ENCODE measurements at places on chromosomes 12 and 14.

DNA sequence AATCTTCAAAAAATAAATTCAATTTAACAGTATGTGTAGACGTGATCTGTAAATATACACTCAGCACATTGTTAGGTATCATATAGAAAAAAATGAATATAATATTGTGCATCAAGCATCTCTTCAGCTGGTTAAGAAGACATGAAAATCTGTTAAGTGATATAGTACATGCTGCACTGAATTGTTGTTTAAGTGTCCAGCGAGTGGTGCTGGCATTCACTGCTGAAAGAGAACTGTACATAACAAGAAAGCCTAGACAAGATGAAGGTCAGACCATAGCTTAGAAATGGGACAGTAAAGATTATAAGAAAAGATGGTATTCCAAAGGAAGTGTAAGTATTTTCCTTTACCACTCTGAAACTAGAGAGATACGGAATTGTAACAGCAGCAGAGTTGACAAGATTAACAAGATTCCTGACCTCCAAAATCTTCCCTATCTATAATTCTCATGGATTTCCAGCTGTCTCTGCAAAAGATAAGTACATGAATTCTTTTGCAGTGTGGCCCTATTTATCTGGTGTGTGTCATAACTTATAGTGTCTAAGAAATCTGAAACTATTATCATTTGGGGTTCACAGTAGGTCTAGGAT lies 198.6 kb downstream of the FLRT2 start:
- no peak for DNase-seq

DNA sequence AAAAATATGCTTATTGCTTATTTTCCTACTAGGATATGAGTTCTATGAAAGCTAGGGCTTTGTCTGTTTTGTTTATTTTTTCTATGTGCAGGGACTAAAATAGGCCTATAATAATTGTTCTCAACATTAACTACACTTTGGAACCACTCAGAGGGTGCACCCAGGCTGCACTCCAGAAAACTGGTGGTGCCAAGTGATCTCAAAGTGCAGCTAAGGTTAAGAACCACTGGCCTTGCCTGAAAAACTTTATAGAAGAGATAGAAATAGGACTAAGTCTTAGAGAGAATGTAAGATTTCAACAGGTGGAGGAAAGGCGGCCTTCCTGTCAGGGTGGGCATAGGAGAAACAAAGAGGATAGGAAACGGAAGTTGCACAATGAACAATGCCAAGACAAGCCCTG lies 37.7 kb upstream of the NR1H4 start:
- no peak for DNase-seq

- no peak for DNase-seq
Measured at GRCh38 chr14:89723930-89724627, 230.5 kb downstream of the EFCAB11 start.

GRCh38 chr12:120125792-120126634 lies 9.5 kb upstream of the RAB35 start:
- no peak for DNase-seq

DNA sequence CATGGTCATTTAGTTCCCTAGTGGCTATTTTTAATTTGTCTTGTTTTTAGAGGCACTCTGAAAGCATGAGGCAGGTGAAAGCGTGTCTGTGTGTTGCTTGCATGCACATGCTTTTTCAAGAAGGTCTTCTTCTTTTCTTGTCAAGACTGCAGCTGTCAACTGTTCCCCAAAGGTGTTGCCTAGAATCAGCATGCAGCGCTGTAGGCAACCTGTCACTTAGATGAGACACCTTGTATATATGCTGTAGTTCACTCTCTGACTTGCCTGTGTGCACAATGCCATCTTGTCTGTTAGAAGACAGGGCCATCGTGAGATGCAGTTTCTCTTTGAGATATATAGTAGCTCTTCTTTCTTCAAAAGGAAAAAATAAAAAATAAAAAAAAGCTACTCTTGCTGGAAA lies 885.7 kb downstream of the DIO2 start:
- DNase-seq, result no peak

- no peak for DNase-seq
Measured at GRCh38 chr14:26808407-26808806, 210.6 kb upstream of the NOVA1 start.

- DNase-seq, result no peak
Measured at GRCh38 chr12:127411166-127411915, 855.6 kb upstream of the TMEM132C start.

GRCh38 chr12:62763312-62763711 lies 171.6 kb downstream of the PPM1H start:
- no peak for DNase-seq

DNA sequence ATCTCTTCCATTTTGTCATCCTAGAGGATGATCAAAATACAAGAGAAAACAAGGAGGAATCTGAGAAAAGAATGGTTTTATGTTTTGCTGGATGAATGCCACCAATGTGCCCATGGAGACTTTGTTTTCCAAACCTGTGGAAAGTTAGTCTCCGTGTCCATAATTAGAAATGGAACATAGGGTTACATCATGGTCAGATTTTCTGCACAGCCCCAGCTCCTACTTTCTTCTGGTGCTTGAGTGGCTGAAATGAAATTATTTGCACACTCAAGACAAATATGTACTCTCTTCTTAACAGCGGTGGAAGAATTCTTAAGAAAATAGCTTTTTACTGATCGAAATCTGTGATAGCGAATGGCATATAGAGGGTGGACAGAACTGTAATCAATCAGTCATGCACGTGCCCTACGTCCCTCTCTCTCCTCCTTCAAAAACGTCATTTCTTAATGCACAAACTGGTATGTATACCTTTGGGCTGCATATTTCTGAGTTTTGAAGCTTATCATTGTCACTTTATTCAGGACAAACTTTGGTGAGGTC lies 825.2 kb downstream of the AACS start:
- DNase-seq, result no peak

All from renal pelvis (tissue), 12 donors.